ENCODE measurements at places on chromosomes 12 and 14.

DNA sequence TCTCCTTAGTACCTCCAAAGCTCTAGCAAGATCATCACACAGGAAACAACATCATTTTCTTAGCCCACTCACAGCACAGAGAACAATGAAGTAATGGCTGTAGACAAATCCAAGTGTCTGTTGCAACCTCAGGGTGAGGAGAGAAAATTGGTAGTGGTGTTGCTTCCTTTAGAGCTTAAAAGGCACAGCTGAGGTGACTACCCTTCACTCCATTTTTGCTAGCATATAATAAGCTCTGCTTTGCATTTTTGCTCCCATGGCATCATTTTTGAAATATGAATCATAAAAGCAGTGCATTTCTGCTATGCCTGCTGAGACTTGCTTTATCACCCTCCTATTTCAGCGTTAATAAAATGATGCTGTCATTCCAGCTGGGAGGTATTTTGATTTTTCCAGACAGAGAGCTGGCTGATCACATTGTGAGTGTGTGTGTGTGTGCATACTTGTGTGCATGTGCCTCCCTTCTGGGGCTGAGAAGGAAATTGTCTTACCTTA is 18.5 kb upstream of the PCNX1 start:
- DNase-seq, result no peak

- DNase-seq, result no peak
These were observed 349.4 kb upstream of the NOVA1 start for GRCh38 chr14:26947265-26947664.

- no peak for DNase-seq
These were observed 21.2 kb upstream of the ELK3 start for GRCh38 chr12:96172981-96173380.

DNA sequence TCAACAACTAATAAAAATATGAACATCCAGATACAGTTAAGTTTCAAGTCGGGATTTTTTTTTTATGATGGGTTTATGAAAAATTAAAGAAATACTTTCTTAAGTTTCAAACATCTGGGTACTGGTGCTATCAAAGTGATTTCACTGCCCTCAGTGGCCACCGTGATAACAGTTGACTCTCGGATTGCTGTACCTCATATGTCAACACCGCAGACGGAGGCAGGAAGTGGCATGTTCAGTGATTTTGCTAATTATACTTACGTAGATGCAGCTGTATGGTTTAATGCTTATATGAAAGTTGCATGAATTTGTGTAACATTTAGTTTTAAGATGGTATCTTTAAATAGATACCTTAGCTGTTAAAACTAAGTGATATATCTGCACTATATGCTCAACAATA is 20.8 kb upstream of the FBLN5 start:
- no peak for DNase-seq

GRCh38 chr12:21697904-21698630 is 40.4 kb upstream of the LDHB start:
- peak; percentile 2 for DNase-seq

DNA sequence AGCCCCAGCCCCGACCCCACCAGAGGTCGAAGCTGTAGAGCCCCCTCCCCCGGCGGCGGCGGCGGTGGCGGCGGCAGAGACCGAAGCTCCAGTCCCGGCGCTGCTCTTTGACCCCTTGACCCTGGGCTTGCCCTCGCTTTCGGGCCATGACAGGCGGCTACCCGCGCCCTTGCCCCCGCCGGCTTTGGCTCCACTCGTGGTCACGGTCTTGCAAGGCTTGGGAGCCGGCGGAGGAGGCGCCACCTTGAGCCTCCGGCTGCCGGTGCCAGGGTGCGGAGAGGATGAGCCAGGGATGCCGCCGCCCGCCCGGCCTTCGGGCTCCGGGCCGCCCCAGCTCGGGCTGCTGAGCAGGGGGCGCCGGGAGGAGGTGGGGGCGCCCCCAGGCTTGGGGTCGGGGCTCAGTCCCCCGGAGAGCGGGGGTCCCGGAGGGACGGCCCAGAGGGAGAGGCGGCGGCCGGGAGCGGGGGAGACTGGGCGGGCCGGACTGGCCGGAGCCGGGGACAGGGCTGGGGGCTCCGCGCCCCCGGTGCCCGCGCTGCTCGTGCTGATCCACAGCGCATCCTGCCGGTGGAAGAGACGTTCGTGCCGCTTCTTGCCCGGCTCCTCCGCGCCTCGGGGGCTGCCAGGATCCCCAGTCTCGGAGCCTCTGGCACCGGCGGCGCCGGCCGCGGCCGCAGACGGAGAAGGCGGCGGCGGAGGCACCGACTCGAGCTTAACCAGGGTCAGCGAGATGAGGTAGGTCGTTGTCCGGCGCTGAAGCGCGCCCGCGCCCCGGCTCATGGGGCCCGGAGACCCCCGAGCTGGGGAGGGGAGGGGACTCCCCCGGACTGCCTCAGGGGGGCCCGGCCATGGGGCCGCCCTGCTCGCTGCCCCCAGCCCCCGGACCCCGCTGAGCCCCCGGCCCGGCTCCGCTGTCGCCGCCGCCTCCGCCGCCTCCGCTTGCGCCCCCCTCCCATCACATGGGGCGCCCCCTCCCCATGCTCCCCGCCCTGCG is 778 bp downstream of the AGAP2 start:
- no peak for DNase-seq

DNA sequence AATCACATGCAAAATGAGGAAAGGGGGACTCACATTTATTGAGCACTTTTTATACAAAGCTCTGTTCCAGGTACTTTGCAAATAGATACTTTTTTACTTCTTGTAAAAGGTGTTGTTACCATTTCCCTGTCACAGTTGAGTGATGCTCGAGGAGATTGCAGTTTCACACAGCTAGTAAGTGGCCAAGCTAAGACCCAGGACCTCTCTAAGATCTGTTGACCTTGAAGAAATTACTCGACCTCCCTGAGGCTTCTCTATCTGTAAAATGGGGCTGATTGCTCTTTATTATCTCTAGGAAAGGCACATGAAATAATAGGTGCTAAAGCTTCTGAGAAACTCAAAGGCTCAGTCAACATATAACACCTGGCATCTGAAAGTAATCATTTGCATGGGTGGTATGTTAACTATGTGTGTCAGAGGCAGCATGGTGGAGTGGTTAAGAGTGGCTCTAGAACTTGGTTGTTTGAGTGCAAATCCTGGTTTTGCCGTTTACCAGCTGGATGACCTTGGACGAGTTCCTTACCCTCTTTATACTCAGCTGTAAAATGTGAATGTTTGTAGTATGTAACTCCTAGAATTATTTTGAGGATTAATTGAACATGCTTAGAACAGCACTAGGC is 41.5 kb downstream of the IFT81 start:
- no peak for DNase-seq

DNA sequence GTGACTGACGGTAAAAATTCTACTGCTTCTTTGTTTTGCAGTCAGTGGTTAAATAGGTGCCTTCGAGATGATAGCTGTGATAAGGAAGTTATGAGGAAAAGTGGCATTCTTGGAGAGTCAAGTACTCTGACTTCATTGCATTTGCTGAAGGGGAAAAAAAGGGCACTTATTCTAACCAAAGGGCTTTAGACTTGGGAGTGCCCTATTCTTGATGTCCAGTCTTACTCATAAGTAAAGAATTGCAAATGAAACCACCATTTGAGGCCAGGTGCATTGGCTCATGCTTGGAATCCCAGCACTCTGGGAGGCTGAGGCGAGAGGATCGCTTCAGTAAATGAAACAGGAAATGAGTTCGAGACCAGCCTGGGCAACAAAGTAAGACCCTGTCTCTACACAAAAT is 40.3 kb downstream of the BRAP start:
- no peak for DNase-seq

DNA sequence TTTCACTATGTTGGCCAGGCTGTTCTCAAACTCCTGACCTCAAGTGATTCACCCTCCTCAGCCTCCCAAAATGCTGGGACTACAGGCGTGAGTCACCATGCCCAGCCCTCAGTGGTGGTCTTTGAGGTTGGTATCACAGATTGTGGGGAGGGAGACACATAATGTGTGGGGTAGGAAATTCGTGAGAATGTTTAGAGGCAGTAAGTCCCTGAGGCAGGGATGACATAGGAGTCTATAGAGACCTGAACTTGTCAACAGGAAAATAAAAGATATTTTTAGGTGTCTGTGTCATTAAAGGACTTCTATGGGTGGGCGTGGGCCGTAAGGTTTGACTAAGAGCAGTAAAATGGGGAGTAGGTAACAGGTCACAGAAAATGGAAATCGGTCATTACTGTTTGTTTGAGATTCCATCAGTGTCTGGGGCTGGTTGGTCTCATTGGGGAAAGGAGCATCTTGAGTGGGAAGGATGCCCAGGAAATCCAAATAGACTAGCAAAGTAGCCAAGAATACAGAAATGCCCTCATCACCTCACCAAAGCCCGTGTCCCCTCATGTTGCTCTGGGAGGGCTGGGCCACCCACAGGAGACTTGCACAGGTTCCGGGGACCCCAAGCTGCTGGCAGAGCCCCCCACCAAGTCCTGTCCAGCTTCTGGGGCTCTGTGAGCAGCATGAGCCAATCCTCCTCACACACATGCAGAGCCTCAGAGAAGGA is 63.6 kb upstream of the BCL2L14 start:
- no peak for DNase-seq

DNA sequence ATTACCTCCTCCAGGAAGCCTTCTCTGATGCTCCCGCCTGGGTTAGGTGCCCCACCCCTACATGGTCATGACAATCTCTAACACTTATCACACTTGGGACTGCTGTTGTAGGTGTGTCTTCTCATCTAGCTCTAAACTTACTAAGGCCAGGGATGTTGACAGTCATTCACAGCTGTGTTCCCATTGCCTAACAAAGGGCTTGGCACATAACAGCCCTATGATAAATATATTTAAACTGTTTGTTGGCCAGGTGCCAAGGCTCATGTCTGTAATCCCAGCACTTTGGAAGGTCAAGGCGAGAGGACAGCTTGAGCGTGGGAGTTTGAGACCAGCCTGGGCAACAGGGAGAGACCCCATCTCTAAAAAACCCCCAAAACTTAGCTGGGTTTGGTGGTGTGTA is 98.8 kb upstream of the RGS6 start:
- DNase-seq, result peak; percentile 11

GRCh38 chr12:6959058-6959804 is 8.1 kb downstream of the PTPN6 start:
- DNase-seq, result no peak

DNA sequence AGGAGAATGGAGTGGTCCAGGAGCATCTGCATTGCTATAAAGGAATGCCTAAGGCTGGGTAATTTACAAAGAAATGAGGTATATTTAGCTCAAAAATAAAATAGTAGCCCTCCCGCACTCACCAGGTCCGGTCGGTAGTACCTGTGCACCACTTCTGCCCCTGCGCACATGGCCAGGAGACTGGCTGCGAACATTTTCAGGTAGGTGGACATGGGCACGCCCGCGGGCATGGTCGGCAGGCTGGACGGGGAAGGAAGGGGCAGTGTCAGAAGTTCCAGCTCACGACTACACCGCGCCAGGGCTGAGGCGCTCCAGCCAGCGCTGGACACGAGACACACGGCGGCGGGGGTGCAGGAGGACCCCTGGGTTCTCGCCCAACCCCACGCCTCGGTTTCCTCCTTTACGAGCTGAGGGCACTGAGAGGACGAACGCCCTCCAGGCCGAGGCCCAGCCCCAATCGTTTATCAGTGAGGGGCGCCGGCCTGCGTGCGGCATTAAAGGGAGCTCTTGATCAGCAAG is 9.1 kb upstream of the TDG start:
- no peak for DNase-seq

DNA sequence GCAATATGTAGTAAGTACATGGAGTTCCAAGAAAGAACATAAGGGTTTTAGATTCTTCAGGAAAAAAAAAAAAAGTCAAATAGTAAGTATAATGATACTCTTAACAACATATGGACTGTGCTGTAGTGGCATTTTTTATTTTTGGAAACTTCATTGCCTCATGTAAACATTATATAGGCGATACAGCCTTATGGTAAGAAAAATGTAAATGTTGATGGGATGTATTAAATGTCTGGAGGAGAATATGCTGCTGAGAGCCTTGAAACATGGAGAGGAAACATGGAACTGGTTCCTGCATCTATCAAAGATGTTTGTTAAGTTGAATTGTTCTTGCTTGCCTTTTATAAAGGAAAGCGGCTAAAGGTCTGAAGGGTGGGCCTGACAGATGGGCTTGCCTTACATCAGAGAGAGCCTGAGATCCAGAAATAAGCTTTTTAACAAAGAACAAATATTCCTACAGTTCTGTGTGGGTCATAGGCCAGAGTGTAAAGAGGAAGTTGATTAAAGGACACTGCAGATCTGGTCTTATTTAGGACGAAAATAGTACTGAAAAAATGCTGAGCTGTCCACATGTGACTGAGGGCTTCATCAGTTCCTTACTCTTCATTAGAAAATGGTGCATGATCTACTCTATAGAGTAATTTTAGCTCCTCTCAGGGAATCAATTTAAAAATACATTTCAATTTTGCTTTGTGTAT is 448.1 kb upstream of the DCN start:
- no peak for DNase-seq

GRCh38 chr12:99649551-99649950 is 2.0 kb downstream of the GARIN6 start:
- no peak for DNase-seq

DNA sequence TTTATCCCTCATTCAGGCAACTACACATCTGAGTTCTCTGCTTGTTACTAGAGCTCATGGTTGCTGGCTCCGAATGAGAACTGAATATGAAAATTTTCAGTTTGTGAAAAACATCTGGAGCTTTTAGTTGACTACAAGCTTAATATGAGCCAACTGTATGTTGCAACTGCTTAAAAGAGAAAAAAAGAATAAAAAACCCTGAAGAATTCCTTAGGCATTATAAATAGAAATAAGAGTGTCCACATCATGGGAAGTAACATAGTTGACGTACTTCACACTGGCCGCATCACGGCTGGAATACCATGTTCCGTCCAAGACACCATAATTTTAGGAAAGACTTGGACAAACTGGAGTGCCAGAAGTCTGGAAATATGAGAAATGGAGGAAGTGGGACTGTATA is 57.9 kb downstream of the PDE3A start:
- DNase-seq, result no peak

DNA sequence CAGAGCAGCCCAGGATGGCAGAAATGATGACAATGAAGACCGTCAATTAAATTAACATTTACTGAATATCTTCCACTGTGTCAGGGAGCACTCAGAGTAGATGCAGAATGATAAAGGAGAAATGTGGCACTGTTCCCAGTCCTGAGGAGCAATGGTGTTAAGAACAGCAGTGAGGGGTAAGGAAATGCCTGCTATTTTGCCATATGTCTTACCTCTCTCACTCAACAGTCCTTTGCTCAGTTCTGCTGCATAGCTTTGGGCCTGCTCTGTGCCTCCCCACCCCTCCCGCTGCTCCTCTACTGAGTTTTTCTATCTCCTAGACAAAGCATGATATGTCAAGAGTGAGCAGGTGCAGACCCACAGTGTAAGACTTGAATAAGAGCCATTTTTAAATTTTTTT is 318.8 kb downstream of the NAV3 start:
- no peak for DNase-seq

DNA sequence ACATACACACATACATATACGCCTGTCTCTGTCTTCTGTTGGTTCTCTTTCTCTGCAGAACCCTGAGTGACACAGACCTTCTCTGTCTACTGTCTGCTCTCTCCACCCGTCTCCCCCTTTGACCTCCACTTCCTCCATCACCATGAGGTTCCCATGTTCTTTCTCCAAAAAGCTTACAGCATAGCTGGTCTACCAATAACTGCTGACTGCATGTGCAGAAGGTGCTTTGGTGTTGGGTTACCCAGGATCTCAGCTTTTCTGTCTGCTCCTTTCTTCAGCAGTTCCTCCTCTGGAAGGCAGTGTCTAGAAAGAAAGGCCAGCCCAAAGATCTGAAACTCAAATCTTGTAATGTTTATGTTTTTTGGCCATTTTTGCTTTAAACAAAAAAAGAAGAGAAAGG is 125.6 kb downstream of the SMOC1 start:
- no peak for DNase-seq

Data from NCI-H748 treated with DMSO at 0.1 percent for 48 hours (cell line).